Spleen (tissue), 13 donors: ENCODE measurements at places on chromosomes 6 and 20. TPM values are rescaled to one million over a fixed set of nuclear protein-coding genes. Genes with fewer than 3 reads are reported as not detected.

Gene GRM1
- 0.09 TPM for total RNA-seq

Gene CCN5
- 0.94 TPM for total RNA-seq

DNA sequence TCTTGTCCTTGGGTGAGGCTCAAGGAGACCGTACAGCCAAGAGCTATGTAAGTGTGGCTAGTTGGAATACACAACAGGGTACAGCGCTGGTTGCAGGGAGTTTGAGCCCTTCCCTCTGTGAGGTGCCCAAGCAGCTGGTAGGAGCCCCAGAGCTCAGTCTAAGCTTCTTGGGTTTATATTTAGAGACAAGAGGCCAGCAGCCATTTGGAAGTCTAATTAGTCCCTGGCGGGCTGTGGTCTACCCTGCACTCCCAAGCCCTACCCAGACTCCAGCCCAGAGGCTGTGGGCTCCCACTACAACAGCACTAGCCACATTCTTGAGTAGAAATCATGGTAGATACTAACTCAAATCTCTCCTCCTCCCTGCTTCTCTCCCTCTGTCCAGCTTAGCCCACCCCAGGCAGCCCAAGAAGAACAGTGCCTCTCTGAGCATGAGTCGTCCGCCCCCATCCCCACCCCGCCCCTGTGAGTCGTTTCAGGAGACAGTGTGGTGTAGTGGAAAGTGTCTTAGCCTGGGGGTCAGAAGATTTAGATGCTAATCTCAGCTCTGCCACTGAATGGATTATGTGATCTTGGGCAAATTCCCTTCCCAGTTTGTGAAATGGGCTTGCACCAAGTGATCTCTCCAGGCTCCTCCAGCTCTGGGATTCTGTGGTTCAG is 37.8 kb downstream of the EIF2S2 start:
- H3K4me3 ChIP-seq = no peak overlapping the region
- no peak for DNase-seq
- H3K36me3 ChIP-seq = peaks cover 31% of the 10 kb centered on the region
- H3K4me1 ChIP-seq = peaks cover 9% of the 10 kb centered on the region

GRCh38 chr6:96279084-96279483 is 242.5 kb upstream of the UFL1 start:
- H3K27ac ChIP-seq = no peak overlapping the region
- H3K36me3 ChIP-seq = no peaks in the 10 kb centered on the region
- no peaks in the 10 kb centered on the region for H3K4me1 ChIP-seq
- H3K4me3 ChIP-seq = no peak overlapping the region
- no peaks in the 10 kb centered on the region for H3K27me3 ChIP-seq

DNA sequence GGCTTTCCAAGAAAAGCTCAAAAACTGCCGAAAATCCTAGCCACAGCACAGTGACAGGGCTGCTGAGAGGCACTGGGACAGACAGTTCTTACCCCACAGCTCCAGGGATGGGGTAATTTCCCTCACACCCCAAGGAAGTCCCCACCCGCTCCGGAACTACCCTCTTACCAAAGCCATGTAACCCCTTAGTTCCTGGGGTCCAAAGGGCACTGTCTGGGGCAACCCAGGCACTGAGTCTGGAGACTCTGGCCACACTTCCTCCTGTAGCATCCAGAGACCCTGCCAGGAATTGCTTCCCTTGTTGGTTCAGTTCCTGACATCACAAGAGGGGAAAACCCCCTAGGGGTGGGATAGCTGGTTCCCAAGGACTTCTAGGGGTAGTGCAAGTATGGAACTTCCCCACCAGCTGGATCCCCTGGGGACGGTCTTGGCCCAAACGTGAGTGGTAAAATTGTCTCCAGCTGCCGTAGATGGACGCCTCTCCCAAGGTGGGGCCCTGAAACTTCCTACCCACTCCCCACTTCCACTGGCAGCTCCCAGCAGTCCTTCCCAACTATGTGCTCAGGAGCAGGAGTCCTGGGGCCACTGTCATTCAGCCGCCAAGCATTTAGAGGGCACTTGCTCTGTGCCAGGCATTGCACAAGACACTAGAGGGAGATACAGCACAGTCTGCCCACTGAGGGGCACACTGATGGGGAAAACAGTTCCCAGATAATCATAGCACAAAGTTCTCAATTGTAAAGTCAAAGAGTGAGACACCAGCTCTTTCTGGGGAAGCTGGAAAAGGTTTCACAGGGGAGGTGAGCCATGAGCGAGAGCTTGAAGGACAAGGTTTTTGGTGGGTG is 17.2 kb upstream of the HCK start:
- H3K27me3 ChIP-seq = peaks cover 7% of the 10 kb centered on the region
- H3K4me1 ChIP-seq = peaks cover 100% of the 10 kb centered on the region

DNA sequence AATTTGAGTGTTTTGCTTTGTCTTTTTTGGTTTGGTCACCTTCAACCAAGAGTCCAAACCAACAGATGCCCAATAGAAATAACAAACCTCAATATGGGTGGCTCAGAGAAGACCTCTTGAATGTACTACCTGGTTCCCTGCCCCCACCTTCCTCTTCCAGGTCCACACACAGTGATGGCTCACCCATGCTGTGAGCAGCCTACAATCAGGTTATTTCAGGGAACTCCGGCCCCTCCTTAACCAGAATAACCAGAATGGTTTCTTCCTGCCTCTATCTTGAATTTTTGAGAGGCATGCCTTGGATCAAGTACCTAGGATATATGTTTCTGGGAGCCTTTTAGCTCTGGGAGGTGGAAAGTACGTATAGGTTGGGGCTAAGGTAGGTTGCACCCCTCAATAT is 327.1 kb upstream of the PRDM1 start:
- H3K4me1 ChIP-seq = no peaks in the 10 kb centered on the region
- no peaks in the 10 kb centered on the region for H3K27me3 ChIP-seq
- no peak overlapping the region for H3K4me3 ChIP-seq
- H3K36me3 ChIP-seq = no peaks in the 10 kb centered on the region

GRCh38 chr20:41476013-41476441 is 109.4 kb upstream of the EMILIN3 start:
- H3K36me3 ChIP-seq = peaks cover 82% of the 10 kb centered on the region
- no peaks in the 10 kb centered on the region for H3K4me1 ChIP-seq
- no peak overlapping the region for H3K4me3 ChIP-seq
- no peaks in the 10 kb centered on the region for H3K27me3 ChIP-seq
- no peak for DNase-seq
